ENCODE measurements at places on chromosomes 11 and 22.

- DNase-seq = no peak
These were observed 301.9 kb downstream of the OPCML start for GRCh38 chr11:133230431-133230830.

GRCh38 chr22:36467946-36468345, 13.5 kb downstream of the TXN2 start:
- peak; percentile 89 for DNase-seq

DNA sequence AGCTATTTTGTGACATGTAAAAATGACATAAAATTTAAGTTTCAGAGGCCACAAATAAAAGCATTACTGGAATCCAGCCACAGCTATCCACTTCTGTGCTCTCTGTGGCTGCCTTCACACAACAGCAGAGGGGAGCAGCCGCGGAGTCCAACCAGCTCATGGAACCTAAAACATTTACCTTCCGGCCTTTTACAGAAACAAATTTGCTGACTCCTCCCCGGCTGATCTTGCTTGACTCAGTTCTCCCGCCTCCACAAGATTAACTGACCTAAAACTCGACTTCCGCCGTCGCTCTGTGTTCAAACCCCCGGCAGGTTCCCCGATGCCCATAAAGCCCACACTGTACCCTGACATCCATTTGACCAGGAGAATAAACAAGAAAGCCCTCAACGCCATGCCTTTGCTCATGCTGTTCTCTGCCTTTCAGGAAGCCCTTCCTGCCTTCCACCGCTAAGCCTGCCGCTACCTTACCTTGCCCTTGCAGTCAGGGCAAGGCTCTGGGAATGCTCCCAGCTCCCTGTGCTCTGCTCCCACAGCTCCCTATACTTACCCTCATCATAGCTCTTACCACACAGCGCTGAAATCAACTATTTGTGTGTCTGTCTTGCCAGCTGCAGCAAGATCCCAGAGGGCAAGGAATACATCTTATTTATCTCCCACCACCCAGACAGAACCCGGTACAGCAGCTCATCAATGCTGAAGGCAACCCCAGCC, 35.4 kb downstream of the MICAL3 start:
- no peak for DNase-seq

DNA sequence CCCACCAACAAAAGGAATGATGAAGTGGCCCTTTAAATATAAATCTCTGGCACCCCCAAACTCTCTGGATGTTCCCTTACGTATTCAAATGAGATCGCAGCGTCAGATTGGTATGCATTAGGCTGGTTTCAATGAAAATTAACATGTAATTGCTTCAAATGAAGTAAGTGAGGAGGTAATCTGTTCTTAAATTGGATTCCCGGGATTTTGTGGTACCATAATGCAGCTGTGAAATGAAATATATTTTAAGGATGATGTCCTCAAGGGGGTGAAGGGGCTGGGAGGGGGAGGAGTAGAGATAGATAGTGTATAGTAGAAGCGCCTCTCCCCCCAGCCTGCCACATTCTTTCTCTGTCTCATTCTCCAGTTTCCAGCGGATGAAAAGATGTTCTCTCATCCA, 748.2 kb downstream of the NTM start:
- DNase-seq = no peak

- peak; percentile 81 for DNase-seq
These were observed 21.4 kb upstream of the EHF start for GRCh38 chr11:34599406-34599945.

DNA sequence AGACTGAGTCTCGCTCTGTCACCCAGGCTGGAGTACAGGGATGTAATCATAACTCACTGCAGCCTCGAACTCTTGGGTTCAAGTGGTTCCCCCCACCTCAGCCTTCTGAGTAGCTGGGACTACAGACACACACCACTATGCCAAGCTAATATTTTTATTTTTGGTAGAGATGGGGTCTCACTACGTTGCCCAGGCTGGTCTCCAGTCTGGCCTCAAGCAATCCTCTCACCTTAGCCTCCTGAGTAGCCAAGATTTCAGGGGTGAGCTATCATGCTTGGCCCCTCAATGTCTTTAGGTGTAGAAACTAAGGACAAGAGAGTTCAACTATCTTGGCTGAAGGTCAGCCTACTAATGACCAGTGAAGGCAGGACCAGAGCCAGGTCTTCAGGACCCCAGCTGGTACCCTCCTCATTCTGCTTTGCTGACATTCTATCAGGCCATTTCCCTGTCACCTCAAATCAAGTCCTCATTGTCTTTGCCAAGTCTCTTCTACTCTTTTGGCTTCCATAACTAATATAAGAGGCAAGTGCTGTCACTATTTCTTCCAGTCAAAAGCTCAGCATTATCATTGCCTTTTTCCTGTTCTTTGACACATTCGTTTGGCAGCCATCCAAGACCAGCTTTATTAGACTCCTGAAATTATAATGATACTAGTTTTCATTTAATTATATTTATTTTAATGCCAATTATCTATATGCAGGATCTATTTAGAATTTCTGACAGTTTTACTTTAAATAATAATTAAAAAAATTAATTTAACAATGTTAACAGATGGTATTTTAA, 264.2 kb upstream of the PITPNB start:
- DNase-seq = peak; percentile 19

GRCh38 chr11:8870411-8871170, 40.4 kb upstream of the AKIP1 start:
- peak; percentile 70 for DNase-seq

- DNase-seq = no peak
These were observed 6.7 kb upstream of the SEPTIN5 start for GRCh38 chr22:19707347-19708290.

DNA sequence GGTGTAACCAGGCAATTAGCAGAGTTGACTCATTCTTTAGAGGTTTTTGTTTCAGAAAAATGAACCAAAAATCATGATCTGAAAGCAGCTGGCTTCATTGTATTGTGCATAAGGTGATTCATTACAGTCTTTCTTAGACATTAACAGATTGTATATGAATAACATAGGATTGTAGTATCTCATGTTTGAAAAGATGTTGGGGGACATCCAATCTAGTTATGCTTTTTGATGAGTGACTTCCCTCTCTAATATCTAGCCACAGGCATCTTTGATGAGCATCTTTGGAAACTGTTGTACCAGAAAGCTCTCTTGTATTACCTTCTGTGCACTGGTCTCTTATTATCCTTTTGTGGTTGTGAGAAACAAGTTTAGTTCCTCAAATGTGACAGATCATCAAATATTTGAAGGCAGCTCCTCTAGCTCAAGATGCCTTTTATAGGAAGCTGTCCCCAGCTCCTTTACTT, 8.3 kb downstream of the GRK3 start:
- DNase-seq = no peak

DNA sequence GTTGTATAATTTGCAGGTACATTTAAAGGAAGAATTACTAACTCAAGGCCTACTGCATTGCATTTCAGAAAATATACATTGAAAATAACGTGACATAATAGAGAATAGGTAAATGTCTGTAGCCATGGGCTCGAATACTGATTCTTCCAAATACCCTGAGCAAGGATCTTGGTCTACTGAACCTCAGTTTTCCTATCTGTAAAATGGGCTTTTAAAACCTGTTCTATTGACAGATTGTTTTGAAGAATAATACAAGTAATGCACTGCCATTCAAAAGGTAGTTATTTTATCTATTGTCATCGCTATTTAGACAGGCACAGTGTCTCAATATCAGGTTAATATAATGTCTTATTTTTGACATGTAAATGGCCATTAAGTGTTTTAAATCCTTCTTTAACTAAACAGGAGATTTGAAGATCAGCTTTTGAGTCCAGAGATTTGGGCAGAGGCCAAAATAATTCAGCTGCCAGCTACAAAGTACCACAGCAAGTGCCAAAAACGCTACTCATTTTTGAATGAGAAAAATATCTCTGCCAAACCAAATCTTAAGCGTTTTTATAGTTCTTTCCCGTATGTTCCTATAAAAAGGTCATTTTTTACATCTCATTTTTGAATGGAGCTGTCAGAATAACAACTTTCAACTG, 56.7 kb downstream of the CTSC start:
- DNase-seq = peak; percentile 44

- DNase-seq = no peak
These were observed 56.1 kb upstream of the SLC35C1 start for GRCh38 chr11:45748801-45749200.

- no peak for DNase-seq
These were observed 186.5 kb downstream of the SBF2 start for GRCh38 chr11:10107497-10107896.

DNA sequence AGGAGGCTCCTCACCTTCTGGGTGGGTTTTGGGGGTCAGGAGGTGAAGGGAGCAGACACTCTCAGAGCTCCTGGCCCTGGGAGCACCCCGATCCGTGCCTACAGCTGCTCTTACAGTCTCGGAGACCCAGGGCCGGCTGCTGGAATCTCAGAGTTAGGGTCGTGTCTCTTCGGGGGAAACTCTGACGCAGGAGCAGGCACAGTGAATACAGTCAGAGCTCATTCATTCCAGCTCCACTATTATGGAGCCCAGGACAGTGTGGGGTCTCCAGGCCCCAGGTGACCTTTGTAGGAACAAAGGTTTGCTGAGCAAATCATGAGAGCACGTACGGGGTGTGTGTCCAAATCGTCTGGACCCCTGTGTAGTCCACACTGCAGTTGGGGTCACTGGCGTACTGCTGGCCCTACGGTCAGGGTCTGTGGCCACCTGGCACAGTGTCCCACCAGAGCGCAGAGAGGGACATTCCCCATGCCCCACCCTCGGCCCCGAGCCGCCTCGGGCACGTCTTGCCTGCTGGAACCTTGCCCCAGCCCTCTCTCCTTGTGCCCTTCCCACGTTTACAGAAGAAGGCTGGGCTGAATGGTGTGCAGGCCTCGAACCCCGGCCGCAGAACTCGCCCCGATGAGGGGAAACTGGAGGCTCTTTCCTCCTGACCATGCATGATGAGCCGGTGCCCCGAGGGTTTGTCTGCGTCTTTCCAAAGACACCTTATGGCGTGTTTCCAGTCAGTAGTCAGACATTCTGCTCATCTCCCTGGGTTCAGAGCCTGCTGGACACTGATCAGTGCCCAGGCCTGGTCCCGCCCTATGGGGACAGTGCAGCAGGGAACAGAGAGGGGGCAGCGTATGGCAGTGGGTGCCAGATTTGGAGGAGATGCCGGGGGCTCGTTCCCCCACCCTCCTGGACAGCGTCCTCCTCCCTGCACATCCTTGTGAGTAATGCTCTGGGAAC, 1166.6 kb downstream of the BRD1 start:
- no peak for DNase-seq

DNA sequence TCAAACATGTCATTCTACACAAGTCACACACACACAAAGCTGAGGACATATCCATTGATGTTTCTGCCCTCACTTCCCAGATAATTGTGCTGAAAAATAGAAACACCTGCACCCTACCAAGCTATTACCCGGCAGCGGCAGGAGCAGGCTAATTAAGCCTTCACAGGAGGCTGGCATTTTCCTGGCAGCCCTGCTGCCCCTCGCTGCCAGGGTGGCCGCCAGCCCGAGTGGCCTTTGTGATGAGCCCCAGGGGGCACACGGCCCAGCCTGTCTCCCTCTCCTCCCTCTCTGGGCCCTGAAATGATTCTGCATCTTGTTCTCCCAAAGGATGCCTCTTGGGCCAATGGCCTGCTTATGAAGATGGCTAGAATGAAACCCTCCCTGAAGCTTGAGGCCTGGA, 76.2 kb upstream of the TP53I11 start:
- DNase-seq = no peak

DNA sequence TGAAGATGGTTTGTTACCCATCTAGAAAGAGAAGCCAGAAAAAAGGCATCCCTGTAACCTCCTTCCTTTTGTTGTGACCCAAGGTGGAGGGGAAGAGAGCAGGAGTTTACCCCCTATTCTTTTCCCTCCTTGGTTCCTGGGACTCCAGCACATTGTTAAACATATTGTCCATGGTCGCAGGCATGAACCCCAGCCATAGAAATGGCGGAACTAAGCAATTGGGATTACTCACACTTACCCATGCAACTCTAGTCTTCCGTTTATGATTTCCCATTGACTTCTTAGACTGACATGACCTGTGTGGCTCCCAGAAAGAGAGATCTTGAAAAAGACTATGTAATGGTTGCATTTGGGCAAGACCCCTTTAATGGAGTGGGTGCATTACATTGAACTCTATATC, 45.4 kb downstream of the OR4C46 start:
- DNase-seq = no peak

- DNase-seq = no peak
These were observed 38.8 kb upstream of the TPBGL start for GRCh38 chr11:75201771-75202170.

DNA sequence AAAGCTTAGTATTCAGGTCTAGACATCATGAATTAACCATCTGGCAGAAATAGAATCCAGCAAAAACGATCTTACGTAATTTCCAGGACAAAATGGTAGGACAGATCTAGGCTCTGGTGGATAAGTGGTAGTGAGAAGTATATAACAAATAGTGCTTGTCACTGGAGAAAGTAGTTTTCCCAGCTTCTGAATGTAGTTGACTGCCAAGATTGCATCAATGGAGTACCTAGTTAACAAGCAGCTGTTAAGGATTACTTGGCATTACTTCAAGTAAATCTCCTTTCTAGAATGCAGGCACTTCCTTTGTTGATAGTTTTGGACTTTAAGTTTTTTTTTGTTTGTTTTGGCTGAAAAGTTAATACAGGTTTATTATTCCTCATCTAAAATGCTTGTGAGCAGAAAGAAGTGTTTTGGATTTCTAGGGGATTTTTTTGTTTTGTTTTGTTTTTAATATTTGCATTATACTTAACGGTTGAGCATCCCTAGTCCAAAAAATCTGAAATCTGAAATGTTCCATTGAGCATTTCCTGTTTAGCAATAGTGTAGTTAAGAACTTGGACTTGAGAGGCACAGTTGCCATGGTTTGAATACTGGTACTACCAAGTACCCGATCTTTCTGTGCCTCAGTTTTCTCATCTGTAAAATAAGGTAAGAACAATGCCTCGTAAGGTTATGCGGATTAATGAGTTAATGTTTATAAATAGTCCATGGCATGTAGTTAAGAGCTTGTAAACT, 20.3 kb downstream of the FAM118B start:
- DNase-seq = no peak

- no peak for DNase-seq
These were observed 1.5 kb downstream of the RFPL2 start for GRCh38 chr22:32203181-32204039.

- DNase-seq = peak; percentile 77
These were observed 11.1 kb downstream of the POLR3H start for GRCh38 chr22:41532908-41533825.

DNA sequence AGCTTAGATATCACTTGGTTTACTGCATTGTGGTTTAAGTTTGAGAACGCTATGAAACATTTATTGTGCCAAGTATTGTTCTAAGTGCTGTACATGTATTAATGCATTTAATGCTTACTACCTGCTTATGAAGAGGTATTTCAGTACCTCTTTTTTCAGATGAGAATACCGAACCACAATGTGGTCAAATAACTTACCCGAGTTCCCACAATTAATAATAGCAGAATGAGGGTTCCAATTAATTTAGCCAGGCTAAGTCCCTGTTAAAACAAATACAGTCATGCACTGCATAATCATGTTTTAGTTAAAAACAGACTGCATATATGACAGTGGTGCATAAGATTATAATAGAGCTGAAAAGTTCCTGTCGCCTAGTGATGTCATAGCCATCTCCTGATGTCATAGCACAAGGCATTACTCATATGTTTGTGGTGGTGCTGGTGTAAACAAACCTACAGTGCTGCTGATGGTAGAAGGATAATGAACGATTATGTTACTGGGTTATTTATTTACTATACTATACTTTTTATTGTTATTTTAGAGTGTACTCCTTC, 4.3 kb downstream of the ZC3H12C start:
- no peak for DNase-seq
